Fibroblast of lung (primary cell): ENCODE measurements at places on chromosomes 3 and 15. TPM values are rescaled to one million over a fixed set of nuclear protein-coding genes. Genes with fewer than 3 reads are reported as not detected.

The LRRC2 gene
- 0.27 and 6.0 TPM in 2 replicates for polyA plus RNA-seq

- H3K27ac ChIP-seq = no peak overlapping the region
- H3K36me3 ChIP-seq = no peaks in the 10 kb centered on the region
- peaks cover 2% of the 10 kb centered on the region for H3K4me1 ChIP-seq
- no peak for DNase-seq
- no peak overlapping the region for H3K4me3 ChIP-seq
Measured at GRCh38 chr15:100966997-100967396, 47.8 kb downstream of the LRRK1 start.

DNA sequence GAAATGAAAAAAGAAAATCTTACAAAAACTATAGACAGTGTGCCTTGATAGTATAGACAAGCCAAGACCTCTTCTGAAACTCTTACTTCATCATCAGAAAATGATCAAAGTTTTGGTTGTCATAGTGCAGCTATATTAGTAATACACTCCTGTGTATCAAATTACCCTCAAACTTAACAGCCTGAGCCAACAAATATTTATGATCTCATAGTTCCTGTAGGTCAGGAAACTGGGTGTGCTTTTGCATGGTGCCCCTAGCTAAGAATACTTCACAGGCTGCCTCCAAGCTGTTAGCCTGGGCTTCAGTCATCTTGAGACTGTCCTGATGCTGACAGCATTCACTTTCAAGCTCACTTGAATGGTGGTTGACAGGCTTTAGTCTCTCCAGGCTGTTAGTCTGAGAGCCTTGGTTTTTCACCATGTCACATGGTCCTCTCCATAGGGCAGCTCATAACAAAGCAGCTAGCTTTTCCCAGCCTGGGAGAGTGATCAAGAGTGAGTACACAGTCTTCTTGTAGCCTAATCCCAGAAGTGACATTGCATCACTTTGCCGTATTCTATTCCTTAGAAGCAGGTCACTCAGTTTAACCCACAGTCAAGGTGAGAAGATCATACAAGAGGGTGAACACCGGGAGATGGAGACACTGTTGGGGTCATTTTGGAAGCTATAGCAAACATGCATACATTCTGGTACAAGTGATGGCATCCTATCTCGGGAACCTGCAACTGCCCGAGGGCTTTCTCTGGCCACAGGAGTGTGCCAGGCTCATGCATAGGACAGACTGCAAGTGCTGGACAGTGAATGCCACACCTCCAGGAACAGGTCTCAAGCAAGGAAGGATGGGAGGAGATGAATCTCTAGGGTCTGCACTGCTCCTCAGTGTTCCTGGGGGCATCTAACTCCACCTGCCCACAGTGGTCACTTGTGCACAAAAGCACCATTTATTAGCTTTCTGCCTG is 173.4 kb upstream of the CADPS start:
- H3K4me3 ChIP-seq = no peak overlapping the region
- no peak overlapping the region for H3K27ac ChIP-seq
- H3K27me3 ChIP-seq = no peaks in the 10 kb centered on the region
- no peak for DNase-seq
- no peaks in the 10 kb centered on the region for H3K36me3 ChIP-seq
- no peaks in the 10 kb centered on the region for H3K4me1 ChIP-seq

DNA sequence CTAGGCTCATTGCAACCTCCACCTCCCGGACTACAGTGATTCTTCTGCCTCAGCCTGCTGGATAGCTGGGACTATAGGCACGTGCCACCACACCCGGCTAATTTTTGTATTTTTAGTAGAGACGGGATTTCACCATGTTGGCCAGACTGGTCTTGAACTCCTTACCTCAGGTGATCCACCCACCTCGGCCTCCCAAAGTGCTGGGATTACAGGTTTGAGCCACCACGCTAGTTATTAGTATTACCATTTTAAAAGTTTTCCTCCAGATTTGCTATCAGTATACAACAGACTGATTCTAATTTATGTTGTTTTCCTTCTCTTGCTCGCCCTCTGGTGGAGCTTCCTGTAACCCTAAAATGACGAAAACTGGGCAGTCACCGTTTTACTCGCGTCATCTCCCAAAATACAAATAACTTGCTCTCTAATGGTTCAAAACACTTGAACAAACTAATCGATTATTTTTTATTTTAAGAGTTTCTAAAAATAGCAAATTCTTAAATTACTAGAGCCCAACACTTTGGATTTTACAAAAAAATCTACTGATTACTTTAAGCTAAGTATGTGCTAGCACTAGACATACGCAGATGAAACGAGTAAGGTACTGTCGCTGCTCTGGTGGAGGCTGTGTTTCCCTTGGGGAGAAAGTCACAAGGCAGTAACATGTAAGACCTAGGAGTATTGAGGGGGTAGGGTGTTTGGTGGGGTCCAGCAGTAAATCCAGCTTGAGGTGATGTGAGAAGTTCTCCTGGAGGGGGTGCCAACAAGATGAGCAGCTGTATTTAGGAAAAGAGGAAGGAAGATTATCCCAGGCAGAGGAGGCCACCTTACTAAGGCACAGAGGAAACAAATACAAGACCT is 203.3 kb downstream of the MBNL1 start:
- H3K27me3 ChIP-seq = no peaks in the 10 kb centered on the region
- no peaks in the 10 kb centered on the region for H3K4me1 ChIP-seq
- DNase-seq = peak; percentile 72

DNA sequence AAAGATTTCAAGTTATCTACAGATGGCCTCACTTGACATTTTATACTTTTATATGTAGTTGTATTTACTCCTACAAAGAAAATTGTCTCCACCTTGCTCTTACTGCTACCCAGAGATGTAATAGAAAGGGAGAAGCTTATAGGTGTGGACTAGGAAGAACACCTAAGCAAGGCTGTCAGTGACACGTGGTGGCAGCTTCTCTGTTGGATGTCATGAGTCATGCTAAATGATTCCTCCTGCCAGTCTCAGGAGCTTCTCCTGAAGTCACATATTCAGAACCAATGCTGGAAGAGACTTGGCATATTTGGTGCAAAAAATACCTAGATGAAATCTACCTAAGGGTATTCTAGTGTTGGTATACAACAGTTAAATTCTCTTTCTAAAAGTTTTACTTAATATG is 184.7 kb downstream of the LRRC3B start:
- H3K36me3 ChIP-seq = no peaks in the 10 kb centered on the region
- H3K4me1 ChIP-seq = no peaks in the 10 kb centered on the region
- H3K27ac ChIP-seq = no peak overlapping the region
- DNase-seq = no peak
- H3K27me3 ChIP-seq = no peaks in the 10 kb centered on the region

The C15orf61 gene
- polyA plus RNA-seq = 2.2 and 2.5 TPM in 2 replicates

The DZIP1L gene
- 5.2 and 8.9 TPM in 2 replicates for polyA plus RNA-seq

DNA sequence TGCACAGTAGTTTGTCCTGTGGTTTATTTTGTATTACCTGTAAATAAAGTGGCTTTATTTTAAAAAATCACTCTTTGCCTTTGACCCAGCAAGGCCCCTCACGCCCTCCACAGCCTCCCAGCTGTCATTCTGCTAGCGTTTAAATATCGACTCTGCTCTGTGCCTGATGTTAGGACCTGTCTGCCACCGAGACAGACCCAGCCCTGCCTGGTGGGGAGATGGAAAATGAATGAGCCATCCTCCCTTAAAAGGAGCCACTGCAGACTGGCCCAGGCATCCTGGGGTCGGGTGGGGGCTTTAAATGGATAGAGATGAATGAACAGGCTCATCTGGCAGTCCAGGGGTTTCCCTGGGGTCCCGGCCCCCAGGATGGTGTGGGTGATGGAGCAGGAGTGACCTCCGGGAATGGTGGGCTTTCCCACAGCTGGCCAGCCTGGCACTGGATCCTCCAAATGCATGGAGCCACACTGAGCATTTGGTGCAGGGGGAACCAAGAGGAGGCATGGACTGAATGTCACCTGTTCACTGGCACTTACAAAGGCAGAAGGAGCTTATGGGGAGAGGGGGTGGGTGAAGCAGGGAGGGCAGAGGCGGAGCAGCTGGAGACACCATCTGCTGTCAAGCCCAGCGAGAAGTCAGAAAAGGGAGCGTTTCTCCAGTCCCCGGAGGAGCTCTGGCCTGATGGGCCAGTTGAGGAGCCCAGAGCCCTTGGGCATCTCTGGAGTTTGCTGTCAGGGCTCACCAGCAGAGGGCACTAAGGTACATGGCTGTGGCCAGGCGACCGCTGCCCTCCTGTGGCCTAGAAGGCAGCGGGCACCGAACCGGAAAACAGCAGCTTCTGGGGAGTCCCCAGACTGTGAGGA is 11.9 kb downstream of the GRM2 start:
- H3K4me3 ChIP-seq = no peak overlapping the region
- H3K36me3 ChIP-seq = no peaks in the 10 kb centered on the region
- no peaks in the 10 kb centered on the region for H3K27me3 ChIP-seq
- no peak overlapping the region for H3K27ac ChIP-seq
- DNase-seq = peak; percentile 7

DNA sequence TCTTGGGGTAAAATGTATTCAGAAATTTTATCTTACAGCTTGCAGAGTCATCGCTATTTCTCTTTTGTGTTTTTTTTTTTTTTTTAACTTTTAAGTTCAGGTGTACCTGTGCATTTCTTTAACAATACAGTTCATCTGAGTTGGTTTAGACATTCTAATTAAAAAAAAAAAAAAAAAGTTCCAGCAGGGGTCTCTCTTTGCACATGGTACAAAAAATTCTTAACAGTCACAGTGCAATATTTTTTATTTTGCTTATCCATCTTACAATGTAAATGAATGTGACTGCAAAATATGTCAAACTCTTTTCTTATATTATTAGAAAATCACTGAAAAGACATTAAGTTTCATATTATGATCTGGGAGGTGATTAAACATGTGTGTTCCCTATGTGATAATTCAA is 47.5 kb upstream of the SLC9A9 start:
- H3K27me3 ChIP-seq = no peaks in the 10 kb centered on the region
- peaks cover 13% of the 10 kb centered on the region for H3K4me1 ChIP-seq
- no peak overlapping the region for H3K27ac ChIP-seq
- peak; percentile 51 for DNase-seq
- no peak overlapping the region for H3K4me3 ChIP-seq

The RETNLB gene
- polyA plus RNA-seq = not detected in 2 replicates

The CLDN18 gene
- polyA plus RNA-seq = not detected in 2 replicates

DNA sequence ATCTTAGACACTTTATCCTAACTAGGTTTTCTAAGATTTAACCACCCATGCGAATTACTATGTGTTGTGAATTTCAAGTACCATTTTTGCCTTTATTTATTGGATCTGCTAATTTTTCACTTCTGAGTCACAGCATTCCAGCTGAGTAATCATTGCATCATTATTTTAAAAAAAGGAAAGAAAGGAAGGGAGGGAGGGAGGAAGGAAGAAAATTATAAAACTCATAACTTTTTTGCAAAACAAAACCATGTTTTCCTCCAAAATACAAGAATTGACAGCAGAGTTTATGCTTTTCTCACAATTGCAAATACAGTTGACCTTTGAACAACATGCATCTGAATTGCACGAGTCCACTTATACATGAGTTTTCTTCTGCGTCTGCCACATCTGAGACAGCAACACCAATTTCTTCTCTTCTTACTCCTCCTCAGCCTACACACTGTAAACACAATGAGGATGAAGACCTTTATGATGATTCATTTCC is 651.4 kb upstream of the NECTIN3 start:
- H3K4me1 ChIP-seq = peaks cover 4% of the 10 kb centered on the region
- H3K27ac ChIP-seq = peak overlapping the region; percentile 64
- peak overlapping the region; percentile 60 for H3K4me3 ChIP-seq
- no peaks in the 10 kb centered on the region for H3K27me3 ChIP-seq
- DNase-seq = peak; percentile 93

The SHC4 gene
- polyA plus RNA-seq = 0.75 and 0.94 TPM in 2 replicates

DNA sequence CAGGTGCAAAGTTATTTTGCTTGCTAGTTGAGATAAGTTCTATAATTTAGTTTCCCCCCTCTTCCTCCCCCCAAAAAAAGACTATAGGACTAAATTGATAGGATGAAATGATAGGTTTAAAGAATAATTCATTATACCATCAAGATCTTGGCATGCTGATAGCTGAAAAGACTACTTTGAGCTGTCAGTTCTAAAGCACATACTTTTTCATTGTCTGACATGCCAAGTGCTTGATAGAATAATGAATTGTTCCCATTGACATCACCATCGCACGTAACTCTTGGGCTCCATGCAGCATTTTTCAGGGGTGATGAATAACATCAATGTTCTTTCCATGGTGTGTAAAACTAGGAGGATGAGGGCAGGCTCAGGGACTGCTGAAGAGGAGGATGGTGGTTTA is 32.3 kb upstream of the TAFA4 start:
- no peaks in the 10 kb centered on the region for H3K36me3 ChIP-seq
- peaks cover 3% of the 10 kb centered on the region for H3K27me3 ChIP-seq
- no peaks in the 10 kb centered on the region for H3K4me1 ChIP-seq
- H3K27ac ChIP-seq = no peak overlapping the region
- DNase-seq = no peak

The KLHL6 gene
- not detected in 2 replicates for polyA plus RNA-seq

DNA sequence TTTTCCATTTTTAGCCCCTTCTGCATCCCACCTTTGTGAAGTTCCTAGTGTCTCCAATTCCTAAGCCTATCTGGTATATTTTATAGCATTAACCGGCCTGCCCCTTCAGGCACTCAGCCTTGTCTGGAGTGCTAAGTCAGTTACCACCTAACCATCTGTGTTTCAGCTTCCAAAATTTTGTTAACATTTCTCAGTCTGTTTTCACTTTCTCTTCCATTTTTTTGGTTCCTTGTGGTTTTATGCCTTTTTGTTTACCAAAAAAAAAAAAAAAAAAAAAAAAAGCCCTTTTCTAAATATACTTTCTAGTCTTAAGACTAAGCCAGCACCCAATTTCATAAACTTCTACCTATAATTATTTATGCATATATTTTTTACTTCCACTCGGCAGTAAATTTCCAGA is 92.4 kb downstream of the CSNK1G1 start:
- H3K27me3 ChIP-seq = no peaks in the 10 kb centered on the region
- no peaks in the 10 kb centered on the region for H3K4me1 ChIP-seq
- no peak for DNase-seq
- no peaks in the 10 kb centered on the region for H3K36me3 ChIP-seq
- no peak overlapping the region for H3K4me3 ChIP-seq
- H3K27ac ChIP-seq = no peak overlapping the region

- H3K27me3 ChIP-seq = no peaks in the 10 kb centered on the region
- no peak for DNase-seq
- peaks cover 12% of the 10 kb centered on the region for H3K4me1 ChIP-seq
- H3K36me3 ChIP-seq = no peaks in the 10 kb centered on the region
- no peak overlapping the region for H3K27ac ChIP-seq
Measured at GRCh38 chr3:48505146-48505545, 1.2 kb upstream of the SHISA5 start.

- no peak overlapping the region for H3K4me3 ChIP-seq
- H3K36me3 ChIP-seq = no peaks in the 10 kb centered on the region
- no peaks in the 10 kb centered on the region for H3K27me3 ChIP-seq
- no peaks in the 10 kb centered on the region for H3K4me1 ChIP-seq
- no peak for DNase-seq
Measured at GRCh38 chr3:34258271-34258998, 460.0 kb downstream of the PDCD6IP start.

DNA sequence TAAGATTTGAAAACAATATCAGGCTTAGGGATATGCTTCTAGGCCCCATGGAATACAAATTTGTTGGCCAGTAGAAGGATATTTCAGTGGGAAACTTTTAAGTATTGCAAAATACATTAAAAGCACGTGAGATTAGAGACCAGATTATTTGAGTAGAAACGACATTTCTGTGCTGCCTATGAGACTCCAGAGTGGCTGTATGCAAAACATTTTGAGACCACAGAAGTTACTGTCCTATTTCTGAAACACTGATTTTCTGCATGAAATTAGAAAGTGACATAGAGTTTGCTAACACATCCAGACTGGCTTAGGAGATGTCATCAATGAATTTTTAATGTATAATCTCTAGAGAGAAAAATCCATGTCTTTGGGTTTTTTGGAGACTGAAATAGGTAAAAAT is 99.8 kb downstream of the KCNH8 start:
- no peaks in the 10 kb centered on the region for H3K27me3 ChIP-seq
- no peak overlapping the region for H3K4me3 ChIP-seq
- no peak for DNase-seq
